CD4-positive, alpha-beta T cell treated with Interleukin-1 beta for 1 hour (primary cell): ENCODE measurements at places on chromosomes 3 and 15.
A peak's percentile ranks its signal among the peaks of the same experiment; 100 is the strongest.

- DNase-seq, result no peak
Observed at GRCh38 chr3:55823001-55823400, 335.9 kb upstream of the WNT5A start.

- DNase-seq, result no peak
Observed at GRCh38 chr3:53850895-53851294, 4.5 kb downstream of the IL17RB start.

DNA sequence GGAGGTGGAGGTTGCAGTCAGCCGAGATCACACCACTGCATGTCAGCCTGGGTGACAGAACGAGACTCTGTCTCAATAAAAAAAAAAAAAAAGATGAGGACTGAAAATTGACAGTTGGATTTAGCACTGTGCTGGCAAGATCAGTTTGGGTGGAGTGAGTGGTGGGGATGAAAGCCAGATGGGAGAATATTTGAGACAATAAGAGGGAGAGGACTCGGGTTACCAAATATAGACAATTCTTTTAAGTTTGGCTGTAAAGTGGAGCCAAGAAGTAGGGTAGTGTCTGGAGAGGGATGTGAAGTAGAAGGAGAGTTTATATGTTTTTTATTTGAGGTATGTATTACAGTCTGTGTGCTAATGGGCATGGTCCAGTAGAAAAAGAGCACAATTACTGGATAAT, 20.4 kb downstream of the TMOD3 start:
- no peak for DNase-seq

- no peak for DNase-seq
Observed at GRCh38 chr3:36650271-36650671, 114.1 kb downstream of the DCLK3 start.

DNA sequence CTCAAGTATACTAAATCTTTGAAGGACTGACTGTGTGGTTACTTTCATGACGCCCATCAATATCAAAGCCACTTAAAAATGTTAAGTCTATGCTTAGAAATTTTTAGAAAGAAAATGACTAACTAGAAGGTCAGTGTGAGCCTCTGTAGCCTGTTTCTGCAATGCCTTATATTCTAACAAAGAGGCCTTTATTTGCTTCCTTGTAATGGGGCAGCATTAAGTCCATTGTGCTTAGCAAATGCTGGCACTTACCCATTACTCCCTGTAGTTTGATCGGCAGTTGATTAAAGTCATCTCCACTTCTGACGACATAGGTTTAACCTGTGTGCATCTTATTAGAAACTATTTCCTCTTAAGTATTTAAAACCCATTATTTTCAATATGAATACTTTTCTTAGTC, 91.6 kb upstream of the FAM98B start:
- no peak for DNase-seq

DNA sequence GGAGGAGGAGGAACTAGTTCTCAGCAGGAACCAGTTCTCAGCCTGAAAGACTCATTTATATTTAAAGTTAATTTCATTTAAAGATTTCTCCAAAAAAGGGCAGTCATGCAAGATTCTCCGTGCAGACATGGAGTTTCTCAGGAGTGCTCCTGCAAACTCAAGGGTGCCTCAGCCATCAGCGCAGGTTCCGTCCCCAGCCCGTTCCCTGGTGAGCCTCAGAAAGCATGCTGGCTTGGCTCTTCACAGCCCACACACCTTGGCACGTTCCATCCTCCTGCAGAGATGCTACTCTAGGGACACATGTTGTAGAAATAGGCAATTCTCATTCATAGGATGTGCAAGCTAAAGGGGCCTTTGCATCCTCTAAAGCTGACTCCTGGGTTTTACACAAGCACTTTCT, 123.0 kb downstream of the LIPC start:
- DNase-seq, result no peak

DNA sequence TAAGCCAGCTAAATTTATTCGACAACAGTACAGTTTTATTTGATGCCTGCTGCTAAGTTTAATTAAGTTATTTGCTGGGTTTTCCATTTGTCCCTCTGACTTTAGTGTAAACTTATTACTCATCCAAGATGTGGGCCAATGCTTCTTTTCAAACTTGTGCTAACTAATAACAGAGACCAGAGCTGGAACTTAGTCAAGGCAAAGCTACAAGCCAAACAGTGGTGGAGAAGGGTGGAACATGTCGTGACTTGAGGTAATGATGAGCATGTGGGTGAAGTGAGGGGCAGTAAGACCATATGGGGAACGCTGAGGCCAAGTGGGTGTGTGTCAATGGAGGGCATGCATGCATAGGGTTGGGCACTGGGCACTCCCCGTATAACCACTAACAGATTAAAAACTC, 63.9 kb downstream of the NMD3 start:
- no peak for DNase-seq

DNA sequence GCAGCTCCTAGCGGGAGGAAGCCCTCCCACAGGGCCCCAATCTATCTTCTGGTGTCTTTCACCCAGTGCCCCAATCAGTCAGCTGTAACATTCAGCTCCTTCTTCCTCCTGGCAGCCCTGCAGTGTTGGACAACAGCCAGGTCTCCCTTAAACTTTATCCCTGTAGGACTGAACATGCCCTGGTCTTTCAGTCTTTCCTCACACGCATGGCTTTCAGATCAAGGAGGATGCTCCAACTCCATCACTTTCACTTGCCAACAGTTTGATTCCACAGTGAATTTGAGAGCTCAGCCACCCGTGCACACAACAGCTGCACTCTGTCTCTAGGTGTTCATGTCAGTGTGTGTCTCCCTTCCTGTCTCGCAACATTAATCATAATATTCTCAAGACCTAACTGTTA, 28.5 kb upstream of the LRRC34 start:
- no peak for DNase-seq

DNA sequence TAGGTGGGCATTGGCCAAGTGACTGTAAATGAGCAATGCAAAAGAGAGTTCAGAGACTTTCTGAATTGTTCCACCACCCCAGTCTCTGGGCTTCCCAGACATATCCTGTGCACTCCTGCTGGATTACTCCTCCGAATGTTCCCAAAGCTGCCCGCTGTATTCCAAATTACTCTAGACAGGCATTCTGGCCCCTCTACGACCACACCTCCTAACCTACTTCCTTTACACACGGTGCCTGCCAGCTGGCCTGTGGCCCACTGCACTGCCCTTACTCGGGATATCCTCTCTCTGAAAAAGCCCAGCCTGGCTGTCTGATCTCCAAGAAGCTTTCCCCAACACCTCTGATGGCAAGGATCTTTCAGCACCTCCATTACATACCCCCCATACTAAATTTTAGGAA, 66.6 kb downstream of the DUT start:
- no peak for DNase-seq

DNA sequence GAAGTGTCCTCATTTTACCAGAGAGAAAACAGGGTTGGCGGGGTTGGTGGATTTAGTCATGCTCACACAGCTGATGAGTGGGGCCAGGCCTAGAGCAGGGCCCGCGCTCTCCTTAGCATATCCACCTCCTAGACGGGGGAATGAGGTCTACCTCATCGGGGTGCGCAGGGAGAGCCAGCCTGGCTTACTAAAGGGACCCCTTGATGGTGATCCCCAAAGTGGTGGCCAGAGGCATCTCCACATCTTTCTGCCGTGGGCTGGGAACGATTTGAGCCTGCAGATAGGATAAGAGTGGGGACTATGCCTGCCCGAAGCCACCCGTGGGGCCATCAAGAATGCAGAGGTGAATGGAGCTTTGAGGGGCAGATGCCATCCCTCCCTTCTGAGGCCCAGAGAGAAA, 69.4 kb downstream of the UMPS start:
- DNase-seq, result no peak

- no peak for DNase-seq
Observed at GRCh38 chr3:196423044-196423781, 9.0 kb downstream of the UBXN7 start.

DNA sequence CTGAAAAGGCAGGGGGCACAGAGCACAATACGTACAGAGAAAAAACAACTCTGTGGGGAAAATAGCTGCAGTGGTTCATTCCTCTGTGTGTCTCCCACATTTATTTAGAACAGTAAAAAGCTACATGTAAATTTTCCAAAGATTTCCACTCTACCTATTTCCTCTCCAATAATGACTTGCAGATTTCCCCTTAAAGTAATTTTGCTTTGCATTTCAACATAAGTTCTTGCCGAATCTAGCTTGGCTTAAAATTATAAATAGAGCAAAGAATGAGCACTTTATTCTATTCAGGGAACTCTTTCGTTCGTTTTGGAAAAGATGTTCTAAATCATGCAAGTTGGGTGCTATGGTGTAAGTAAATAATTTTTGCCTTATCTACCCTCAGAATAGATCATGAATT, 58.2 kb upstream of the NR2E3 start:
- DNase-seq, result no peak

DNA sequence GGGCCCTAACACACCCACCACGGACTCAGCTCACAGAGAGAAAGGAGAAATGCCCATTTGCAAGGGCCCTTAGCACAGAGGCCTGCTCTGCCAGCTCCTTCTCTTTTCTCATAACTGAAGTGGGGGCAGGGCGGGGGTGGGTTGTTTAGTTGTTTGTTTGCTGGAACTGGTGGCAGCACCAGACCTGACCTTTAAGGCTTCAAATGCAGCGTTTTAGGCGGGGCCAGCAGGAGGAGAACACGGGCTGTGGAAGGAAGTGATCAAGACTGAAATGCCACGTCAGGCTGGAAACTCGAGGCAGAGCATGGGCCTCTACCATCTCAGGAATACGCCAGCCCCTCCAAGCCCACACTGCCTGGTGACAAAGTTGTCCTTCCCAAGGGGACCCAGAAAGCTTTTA, 9.3 kb downstream of the CACNA2D2 start:
- no peak for DNase-seq

DNA sequence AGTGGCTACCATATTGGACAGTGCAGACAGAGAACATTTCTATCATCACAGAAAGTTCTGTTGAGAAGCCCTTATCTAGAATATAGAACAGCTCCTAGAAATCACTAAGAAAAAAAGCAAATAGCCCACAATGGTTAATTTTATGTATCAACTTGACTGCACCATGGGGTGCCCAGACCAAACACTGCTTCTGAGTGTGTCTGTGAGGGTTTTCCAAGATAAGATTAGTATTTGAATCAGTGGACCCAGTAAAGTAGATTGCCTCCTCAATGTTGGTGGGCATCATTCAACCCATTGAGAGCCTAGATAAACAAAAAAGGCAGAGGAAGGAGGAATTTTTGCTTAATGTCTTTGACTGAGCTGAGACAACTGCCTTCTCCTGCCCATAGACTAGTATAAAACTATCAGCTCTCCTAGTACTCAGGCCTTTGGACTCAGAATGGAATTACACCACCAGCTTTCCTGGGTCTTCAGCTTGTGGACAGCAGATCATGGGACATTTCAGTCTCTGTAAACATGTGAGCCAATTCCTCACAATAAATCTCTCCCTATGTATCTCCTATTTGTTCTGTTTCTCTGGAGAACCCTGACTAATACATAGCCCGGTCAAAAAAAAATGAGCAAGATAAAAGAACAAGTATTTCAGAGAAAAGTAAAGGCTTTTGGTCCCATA, 55.9 kb upstream of the OXTR start:
- no peak for DNase-seq

DNA sequence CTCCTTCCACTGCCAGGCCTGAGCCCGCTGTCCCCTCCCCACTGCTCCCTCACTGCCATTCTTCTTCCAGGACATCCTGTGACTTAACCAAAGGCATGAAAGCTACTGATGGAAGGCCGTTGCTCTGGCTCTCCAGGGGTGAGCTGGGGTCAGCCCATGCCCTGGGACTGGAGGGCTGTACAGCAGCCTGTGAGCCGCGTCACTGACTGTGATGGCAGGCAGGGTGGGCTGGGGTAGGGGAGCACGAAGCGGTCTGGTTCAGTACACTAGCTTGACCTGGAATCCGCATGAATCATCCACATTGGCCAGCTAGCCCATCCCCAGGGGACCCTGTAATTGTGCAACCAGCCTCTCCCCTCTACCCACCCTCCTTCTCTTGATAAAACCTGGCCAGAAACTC, 30.8 kb downstream of the CORO2B start:
- DNase-seq, result no peak

DNA sequence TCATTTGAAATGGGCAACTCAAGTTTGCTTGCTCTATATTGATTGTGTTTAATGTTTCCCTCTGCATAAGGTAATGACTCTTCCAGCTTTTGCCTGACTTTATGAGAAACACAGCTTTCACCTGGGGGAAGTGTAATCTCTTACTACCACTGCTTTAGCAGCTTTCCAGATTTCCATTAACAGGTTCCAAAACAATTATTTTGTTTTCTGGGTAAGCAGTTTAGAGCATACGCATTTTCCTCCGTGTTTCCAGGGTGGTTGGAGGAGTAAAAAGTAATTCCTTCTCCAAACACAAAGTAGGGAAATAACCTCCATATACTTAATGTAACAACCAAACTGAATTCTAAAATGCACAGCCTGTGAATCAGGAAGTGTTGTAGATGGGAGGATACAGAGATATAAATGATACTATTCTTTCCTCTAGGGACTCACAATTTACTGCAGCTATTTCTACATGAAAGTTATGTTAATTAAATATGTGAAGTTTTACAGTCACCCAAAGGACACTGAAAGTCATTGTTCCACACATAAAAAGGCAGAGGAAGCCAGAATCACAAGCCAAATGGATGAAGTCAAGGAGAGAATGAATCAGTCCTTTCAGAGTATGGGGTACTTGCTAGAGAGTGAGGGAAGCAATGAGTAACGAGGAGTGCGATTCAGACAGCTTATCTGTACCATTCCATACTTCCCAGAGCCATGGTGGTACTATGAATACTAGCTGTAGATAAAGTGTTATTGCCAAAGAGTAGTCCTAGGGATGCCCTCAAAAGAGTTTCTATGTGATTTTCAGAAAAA, 16.6 kb downstream of the ST3GAL6 start:
- DNase-seq, result no peak

GRCh38 chr3:45417930-45418847, 29.8 kb downstream of the LARS2 start:
- no peak for DNase-seq

DNA sequence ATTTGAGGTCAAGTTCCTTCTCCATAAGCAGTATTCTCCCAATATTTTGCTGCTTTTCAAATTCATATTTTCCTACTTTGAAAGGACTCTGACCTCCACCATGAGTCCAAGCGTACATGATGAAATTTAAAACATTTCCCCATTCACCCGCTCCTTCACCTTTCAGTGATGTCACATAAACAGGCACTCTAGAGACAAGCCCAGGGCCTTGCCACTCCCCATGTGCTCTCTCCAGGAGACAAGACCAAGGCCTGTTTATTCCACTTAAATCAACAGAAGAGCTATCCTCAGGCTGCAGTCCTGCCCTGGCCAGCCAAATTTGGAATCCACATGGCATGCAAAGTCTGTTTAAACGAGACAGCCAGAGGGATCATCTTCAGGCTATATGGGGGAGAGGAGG, 161.5 kb downstream of the ARRDC4 start:
- DNase-seq, result no peak

DNA sequence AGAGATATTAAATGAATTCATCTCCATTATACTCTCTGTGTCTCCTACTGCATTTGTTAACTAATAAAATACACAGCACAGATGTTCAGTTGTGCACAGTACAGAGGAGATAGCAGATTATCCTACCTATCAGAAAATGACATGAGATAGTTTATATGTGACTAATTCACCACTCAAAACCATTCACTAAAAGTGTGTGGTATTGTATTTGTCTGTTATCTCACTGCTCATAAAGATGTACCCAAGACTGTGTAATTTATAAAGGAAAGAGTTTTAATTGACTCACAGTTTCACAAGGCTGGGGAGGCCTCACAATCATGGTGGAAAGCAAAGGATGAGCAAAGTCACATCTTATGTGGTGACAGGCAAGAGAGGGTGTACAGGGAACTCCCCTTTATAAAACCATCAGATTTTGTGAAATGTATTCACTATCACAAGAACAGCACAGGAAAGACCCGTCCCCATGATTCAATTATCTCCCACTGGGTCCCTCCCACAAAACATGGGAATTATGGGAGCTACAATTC, 936.3 kb downstream of the ROBO1 start:
- no peak for DNase-seq

GRCh38 chr15:28919201-28919635, 33.4 kb downstream of the APBA2 start:
- peak; percentile 12 for DNase-seq
